ENCODE measurements at places on chromosomes 7 and 10.

- H3K27me3 ChIP-seq: no peaks in the 10 kb centered on the region
- H3K36me3 ChIP-seq: peaks cover 56% of the 10 kb centered on the region
- H3K4me1 ChIP-seq: no peaks in the 10 kb centered on the region
Measured at GRCh38 chr7:75536940-75537538, 44.9 kb downstream of the SPDYE5 start.

DNA sequence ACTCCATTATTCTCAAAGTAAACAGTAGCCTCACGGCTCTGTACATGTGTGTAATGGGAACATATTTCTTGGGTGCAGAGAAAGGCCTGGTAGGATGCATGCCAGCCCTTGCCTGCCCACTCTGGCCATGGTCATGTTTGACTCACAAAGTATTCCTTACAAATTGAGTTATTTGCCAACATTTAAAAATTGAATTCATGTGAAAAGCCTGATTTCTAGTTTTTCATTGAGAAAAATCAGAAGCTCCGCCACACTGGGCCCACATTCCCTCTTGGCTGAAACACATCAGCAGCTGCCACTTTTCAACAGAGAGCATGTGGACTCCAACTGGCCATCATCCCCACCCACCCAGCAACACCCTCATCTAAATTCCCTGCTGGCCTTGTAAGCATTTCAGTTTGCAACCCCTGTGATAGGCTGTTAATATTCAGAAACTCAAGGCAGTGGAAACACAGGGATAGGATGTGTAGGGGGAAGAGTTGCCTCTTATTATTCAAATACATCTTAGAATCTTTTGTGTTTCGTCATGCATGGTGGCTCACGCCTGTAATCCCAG, 40.9 kb downstream of the CDH23 start:
- no peak for DNase-seq
- no peak overlapping the region for H3K4me3 ChIP-seq
- H3K4me1 ChIP-seq: no peaks in the 10 kb centered on the region
- no peaks in the 10 kb centered on the region for H3K27me3 ChIP-seq
- no peaks in the 10 kb centered on the region for H3K36me3 ChIP-seq

GRCh38 chr7:42883950-42884349, 27.9 kb downstream of the C7orf25 start:
- no peak for DNase-seq
- H3K4me1 ChIP-seq: peaks cover 9% of the 10 kb centered on the region

- no peak for DNase-seq
- H3K4me1 ChIP-seq: peaks cover 19% of the 10 kb centered on the region
- H3K36me3 ChIP-seq: no peaks in the 10 kb centered on the region
- no peak overlapping the region for H3K4me3 ChIP-seq
- H3K27me3 ChIP-seq: no peaks in the 10 kb centered on the region
Measured at GRCh38 chr10:103695584-103696005, 159.8 kb downstream of the SH3PXD2A start.

GRCh38 chr10:126469692-126470091, 81.4 kb upstream of the ADAM12 start:
- no peak overlapping the region for H3K4me3 ChIP-seq
- H3K27ac ChIP-seq: no peak overlapping the region
- H3K4me1 ChIP-seq: no peaks in the 10 kb centered on the region
- no peaks in the 10 kb centered on the region for H3K36me3 ChIP-seq

- no peak overlapping the region for H3K27ac ChIP-seq
- H3K4me1 ChIP-seq: no peaks in the 10 kb centered on the region
- no peak for DNase-seq
- no peaks in the 10 kb centered on the region for H3K36me3 ChIP-seq
- no peaks in the 10 kb centered on the region for H3K27me3 ChIP-seq
Measured at GRCh38 chr10:71312811-71313789, 6.0 kb upstream of the SLC29A3 start.

GRCh38 chr7:139946533-139946932, 116.2 kb downstream of the PARP12 start:
- no peaks in the 10 kb centered on the region for H3K36me3 ChIP-seq
- DNase-seq: no peak
- H3K27me3 ChIP-seq: no peaks in the 10 kb centered on the region
- H3K4me1 ChIP-seq: no peaks in the 10 kb centered on the region

DNA sequence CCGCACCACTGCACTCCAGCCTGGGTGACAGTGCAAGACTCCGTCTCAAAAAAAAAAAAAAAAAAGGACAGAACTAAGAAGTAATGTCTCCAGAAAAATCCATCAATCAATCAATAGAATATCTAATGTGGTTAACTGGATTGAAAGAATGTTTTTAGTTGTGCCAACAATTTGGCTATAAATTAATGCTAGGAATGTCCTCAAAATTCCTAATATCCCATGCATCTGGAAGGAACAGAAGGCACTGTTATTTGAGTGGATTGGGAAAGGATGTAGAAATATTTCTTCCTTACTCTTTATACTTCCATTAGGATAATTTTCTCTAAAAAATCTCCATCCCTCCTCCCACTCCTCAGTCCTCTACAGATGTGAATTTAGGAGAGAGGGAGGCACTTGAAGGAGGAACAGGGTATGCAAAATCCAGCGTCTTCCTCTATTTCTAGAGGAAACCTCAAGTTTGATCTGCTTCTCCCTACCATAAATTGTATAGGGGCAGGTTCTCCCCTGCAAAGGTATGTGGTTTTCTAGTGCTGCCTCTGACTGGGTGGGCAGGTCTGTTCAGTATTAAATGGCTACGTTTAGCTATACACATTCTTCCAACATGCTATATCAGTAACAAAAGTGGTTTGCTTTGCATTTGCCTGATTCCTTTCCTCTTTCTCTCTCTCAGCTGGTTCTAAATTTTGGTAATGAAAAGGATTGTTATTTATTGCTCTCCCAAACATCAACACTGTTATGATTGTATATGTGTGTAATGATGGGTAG, 54.1 kb downstream of the RNLS start:
- H3K36me3 ChIP-seq: no peaks in the 10 kb centered on the region
- no peaks in the 10 kb centered on the region for H3K27me3 ChIP-seq
- no peak overlapping the region for H3K27ac ChIP-seq
- no peak for DNase-seq
- H3K4me3 ChIP-seq: no peak overlapping the region

- no peaks in the 10 kb centered on the region for H3K36me3 ChIP-seq
- H3K4me1 ChIP-seq: no peaks in the 10 kb centered on the region
- DNase-seq: no peak
Measured at GRCh38 chr7:44177570-44178131, 11.6 kb downstream of the GCK start.

- H3K27ac ChIP-seq: no peak overlapping the region
- H3K27me3 ChIP-seq: no peaks in the 10 kb centered on the region
- no peak for DNase-seq
- no peaks in the 10 kb centered on the region for H3K36me3 ChIP-seq
- no peaks in the 10 kb centered on the region for H3K4me1 ChIP-seq
- H3K4me3 ChIP-seq: no peak overlapping the region
Measured at GRCh38 chr10:105834261-105835059, 1193.4 kb downstream of the SORCS3 start.

- no peaks in the 10 kb centered on the region for H3K4me1 ChIP-seq
- DNase-seq: no peak
- H3K27me3 ChIP-seq: no peaks in the 10 kb centered on the region
- no peaks in the 10 kb centered on the region for H3K36me3 ChIP-seq
Measured at GRCh38 chr7:100728196-100728595, 5.2 kb upstream of the ZAN start.

DNA sequence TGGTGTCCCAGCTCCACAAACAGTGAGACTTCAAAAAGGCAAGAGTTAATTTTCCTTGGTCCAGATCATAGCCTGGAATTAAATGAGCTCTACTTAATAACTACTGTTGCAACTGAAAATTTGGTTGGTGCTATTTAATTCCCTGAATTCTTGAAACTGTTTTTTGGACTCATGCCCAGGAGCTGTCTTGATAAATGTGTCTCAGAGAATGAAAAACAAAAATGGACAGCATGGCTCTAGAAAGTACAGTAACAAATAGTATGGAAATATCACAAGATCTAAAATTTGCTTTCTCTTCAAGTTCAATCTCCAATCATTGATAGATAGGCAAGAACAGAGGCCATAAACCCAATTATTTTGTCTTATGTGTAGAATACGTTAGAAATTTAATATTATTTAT, 42.5 kb downstream of the CCDC71L start:
- DNase-seq: no peak
- H3K4me3 ChIP-seq: no peak overlapping the region
- no peaks in the 10 kb centered on the region for H3K27me3 ChIP-seq

DNA sequence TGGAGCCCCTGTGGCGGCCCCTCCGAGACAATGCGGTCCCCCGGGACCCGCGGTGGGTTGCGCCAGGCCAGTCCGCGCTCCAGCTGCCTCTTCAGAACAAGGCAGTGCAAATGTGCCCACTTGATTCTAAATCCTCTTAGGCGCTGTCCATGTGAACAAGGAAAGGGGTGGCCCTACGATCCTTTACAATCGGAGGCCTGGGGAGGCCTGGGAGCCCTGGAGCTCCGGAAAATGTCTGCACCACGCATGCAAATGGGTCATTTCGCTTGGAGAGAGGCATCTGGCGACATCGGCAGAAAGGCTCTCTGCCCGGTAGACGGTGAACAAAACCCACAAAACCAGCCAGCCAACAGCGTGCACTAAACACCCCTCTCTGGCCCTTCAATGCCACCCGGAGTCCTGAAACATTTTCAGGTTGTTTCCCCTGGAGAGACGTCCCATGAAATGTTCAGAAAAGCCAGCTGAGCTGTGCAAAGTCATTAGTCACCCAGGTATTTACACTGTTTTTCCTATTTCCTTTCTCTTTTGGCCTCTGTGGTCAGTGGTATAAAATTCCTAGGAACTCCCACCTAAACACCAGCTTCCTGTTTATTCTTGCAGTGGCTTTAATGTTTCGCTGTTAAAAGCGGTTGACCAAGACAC, 102.8 kb upstream of the ZNF438 start:
- H3K4me1 ChIP-seq: peaks cover 3% of the 10 kb centered on the region
- DNase-seq: no peak
- H3K27ac ChIP-seq: peak overlapping the region; percentile 96
- H3K4me3 ChIP-seq: peak overlapping the region; percentile 61

GRCh38 chr10:33661580-33662336, 327.3 kb upstream of the NRP1 start:
- no peaks in the 10 kb centered on the region for H3K27me3 ChIP-seq
- no peaks in the 10 kb centered on the region for H3K36me3 ChIP-seq
- peak overlapping the region; percentile 2 for H3K4me3 ChIP-seq
- H3K27ac ChIP-seq: no peak overlapping the region
- H3K4me1 ChIP-seq: no peaks in the 10 kb centered on the region

- no peak overlapping the region for H3K4me3 ChIP-seq
- no peak overlapping the region for H3K27ac ChIP-seq
- no peaks in the 10 kb centered on the region for H3K36me3 ChIP-seq
- DNase-seq: no peak
- no peaks in the 10 kb centered on the region for H3K27me3 ChIP-seq
Measured at GRCh38 chr10:1643908-1644179, 93.5 kb downstream of the ADARB2 start.
